ENCODE measurements at places on chromosomes 5 and 9.

GRCh38 chr5:150043657-150044328, 42.6 kb downstream of the CSF1R start:
- DNase-seq = no peak

DNA sequence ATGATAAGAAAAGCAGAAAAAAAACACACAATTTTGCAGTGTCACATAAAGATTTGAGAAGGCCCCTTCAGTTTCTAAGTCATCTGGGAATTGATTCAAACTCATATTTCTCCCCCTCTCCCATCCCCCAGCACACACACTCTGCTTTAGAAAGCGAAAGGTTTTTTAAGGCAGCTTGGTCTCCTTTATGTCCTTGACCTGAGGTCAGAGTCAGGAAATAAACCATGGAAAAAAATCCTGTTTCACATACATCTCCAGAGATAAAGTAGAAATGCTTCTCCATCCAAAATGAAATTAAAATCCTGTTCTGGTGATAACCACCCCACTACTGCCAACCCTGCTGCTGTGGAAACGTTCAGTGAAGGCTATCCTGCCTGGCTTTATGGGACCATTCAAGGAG, 52.6 kb downstream of the TMEM252 start:
- DNase-seq = no peak

DNA sequence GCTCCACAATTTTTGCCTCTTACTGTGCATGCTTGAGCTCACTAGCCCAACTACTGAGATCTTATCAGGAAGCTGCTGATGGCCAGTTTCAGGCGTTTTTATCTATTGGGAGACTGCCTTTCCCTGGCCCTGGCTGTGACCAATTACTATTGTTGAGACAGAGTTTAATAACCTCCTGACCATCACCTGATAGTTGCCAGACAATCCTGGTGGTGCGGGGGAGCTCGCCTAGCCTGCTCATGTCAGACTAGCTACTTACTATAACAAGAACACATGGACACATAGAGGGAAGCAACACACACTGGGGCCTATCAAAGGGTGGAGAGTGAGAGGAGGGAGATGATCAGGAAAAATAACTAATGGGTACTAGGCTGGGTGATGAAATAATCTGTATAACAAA, 13.0 kb upstream of the OXCT1 start:
- DNase-seq = no peak

GRCh38 chr5:122101636-122102285, 23.7 kb upstream of the LOX start:
- DNase-seq = peak; percentile 17

- no peak for DNase-seq
These were observed 71.9 kb downstream of the GDNF start for GRCh38 chr5:37767961-37768360.

DNA sequence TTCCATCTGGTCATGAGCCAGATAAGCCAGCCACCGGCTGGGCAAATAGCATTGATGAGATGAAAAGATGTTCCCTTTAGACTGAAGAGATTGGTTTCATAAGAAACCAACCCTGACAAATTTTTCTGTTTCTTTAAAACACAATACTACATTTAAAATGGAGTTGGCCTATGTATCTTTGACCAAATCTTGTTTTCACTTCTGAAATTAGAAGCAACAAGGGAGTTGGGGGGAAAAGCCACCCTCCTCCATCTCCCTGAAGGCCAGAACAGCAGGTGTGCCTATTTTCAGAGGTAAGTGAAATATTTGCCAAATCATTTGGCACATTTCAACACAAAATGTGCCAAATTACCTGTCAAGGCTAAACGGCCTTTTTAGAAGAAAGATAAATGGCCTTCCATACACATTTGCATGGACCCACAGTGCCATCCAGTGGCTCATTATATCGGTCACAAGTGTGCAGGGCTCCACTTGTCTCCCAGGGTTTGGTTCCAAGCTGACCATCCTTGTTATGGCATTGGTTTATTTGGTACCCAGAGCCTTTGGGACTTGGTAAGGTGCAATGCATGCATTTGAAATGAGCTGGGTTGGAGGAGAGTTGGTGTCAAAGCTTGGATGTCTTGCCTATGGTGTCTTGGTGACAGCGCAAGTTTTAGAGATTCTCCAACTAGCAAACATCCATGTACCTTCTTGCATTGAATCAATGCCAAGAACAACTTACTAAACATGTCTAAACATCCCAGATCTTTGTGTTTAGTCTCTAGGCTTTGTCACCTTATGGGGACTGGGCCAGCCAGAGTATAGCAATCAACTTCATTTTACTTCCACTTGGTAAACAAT, 372.0 kb upstream of the KIF2A start:
- peak; percentile 69 for DNase-seq
